HFFc6 (cell line): ENCODE measurements at places on chromosomes 13 and 19. TPM values are rescaled to one million over a fixed set of nuclear protein-coding genes. Genes with fewer than 3 reads are reported as not detected.

GRCh38 chr19:18751571-18751970 is 39.5 kb downstream of the COMP start:
- no peak for DNase-seq

DNA sequence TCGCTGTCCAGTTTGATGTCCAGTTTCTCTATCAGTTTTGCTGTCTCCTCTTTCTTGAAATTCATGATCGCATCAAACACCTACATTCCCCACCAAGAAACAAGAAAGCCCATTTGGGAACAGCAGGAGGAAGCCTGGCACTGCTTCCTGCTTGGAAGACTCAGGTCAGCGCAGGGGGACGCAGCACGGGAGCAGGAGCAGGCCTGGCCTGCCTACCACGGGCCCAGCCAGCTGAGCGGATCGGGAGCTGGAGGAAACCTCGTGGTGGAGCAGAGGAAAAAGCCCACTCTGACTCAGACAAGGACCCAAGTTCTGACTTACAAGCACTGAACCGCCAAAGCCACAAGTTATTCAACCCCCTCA is 3.9 kb downstream of the EEF2 start:
- DNase-seq = no peak

DNA sequence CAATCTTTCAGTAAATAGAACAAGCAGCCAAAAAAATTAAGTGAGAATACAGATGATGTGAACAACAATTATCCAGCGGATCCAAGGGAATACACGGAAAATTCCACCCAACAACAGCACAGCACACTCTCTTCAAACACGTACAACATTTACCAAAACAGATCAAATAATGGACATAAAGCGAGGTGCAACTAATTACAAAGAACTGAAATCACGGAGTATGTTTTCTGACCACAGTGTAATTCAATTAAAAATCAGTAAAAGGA is 26.2 kb downstream of the MIER2 start:
- DNase-seq = no peak

GRCh38 chr19:45497791-45498190 is 452 bp upstream of the PPM1N start:
- DNase-seq = no peak

DNA sequence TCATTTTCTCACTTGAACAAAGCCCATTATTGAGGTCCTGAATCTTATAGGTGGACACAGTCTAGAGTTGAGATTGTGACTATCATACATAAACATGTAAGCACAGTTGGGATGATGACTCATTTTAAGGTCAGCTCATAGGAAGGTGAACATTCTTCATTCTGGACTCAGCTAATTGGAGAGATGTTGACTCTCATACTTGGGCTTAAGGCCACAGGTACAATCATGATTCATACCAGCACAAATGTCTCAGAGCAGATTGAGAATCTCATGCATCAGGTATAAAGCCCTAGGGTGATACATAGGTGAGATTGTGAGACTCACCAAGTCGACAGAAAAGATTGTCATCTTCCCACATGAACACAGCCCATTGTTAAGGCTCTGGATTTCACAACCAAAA is 62.3 kb upstream of the ZNF724 start:
- peak; percentile 5 for DNase-seq

GRCh38 chr19:32387701-32388392 is 17.7 kb upstream of the DPY19L3 start:
- DNase-seq = peak; percentile 57

GRCh38 chr13:91313103-91313502 is 34.4 kb upstream of the MIR17HG start:
- peak; percentile 11 for DNase-seq

- DNase-seq = no peak
Observed at GRCh38 chr13:106425661-106426060, 109.8 kb downstream of the EFNB2 start.

DNA sequence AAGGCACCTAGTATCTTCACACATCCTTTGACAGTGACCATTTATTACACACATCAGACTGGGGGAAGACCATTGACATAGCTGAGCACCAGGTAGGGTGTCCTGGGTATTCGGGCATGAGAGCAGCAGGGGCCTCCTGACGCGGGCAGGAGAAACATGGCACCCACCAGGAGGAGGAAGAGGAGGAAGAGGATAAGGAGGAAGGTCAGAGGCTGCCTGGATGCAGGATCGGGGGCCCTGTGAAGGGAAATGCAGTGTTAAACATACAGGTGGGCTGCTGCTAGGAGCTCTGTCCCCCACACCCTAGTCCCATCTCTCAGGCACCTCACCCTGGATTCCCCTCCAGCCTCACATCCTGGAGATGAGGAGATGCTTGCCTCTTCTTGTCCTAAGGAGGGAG is 5.3 kb downstream of the SYNE4 start:
- DNase-seq = no peak

DNA sequence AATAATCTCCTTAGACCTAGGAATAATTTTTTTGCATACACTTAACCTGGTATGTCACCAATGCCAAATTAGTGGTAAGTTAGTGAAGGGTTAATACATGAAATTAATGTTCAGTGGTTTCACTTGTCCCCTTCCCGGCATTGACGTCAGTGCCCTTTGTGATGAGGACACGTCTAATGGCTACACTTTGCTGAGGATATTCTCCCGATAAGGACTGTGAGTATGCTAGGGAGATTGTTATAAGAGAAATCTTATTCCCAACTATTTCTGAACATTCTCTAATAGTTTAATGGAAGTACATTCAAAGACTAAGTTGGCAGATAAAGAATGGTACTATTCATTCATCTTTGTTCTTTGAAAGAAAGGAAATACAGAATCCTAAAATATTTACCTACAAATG is 102.4 kb downstream of the TNFRSF19 start:
- DNase-seq = no peak

DNA sequence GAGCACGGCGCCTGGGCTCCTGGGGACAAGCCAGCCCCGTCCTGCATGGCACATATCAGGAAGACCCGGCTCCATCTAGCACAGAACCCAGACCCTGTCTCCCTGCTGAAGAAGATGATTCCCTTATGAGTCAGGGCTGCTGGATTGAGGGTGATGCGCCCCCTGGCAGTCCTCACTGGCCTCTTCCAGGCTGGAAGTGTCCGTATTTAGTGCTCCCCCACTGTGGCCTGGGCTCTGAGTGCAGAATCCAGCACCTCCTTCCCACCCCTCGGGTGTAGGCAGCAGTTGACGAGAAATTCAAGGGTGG is 14.9 kb downstream of the COMP start:
- peak; percentile 65 for DNase-seq

- peak; percentile 67 for DNase-seq
Observed at GRCh38 chr19:4120559-4121272, 3.2 kb downstream of the MAP2K2 start.

- peak; percentile 4 for DNase-seq
Observed at GRCh38 chr13:98648686-98649085, 71.8 kb upstream of the STK24 start.

GRCh38 chr13:80237646-80238045 is 103.3 kb downstream of the SPRY2 start:
- DNase-seq = peak; percentile 72

GRCh38 chr13:48652851-48653471 is 768 bp upstream of the CYSLTR2 start:
- no peak for DNase-seq

GRCh38 chr19:12837225-12837624 is 1.1 kb upstream of the MAST1 start:
- no peak for DNase-seq

- peak; percentile 31 for DNase-seq
Observed at GRCh38 chr13:73416093-73416492, 357.3 kb downstream of the KLF5 start.

DNA sequence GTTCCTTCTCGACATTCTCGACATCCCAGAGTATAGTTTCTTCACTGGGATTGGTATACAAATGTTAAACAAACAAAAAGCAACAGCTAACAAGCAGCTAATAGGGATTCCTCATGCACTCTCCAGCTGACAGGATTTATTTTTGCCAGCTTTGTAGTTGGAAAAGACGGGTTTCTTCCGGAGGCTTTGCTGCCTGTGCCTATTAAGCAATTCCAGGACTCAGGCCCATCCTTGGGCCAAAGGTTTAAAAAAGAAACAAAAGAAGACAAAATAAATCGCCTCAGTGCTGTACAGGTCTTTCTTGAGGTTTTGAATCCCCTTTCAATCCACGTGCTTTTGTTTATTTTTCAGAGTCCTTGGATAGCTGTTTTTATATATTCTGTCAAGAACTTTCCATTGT is 1414.5 kb upstream of the PCDH9 start:
- DNase-seq = no peak

DNA sequence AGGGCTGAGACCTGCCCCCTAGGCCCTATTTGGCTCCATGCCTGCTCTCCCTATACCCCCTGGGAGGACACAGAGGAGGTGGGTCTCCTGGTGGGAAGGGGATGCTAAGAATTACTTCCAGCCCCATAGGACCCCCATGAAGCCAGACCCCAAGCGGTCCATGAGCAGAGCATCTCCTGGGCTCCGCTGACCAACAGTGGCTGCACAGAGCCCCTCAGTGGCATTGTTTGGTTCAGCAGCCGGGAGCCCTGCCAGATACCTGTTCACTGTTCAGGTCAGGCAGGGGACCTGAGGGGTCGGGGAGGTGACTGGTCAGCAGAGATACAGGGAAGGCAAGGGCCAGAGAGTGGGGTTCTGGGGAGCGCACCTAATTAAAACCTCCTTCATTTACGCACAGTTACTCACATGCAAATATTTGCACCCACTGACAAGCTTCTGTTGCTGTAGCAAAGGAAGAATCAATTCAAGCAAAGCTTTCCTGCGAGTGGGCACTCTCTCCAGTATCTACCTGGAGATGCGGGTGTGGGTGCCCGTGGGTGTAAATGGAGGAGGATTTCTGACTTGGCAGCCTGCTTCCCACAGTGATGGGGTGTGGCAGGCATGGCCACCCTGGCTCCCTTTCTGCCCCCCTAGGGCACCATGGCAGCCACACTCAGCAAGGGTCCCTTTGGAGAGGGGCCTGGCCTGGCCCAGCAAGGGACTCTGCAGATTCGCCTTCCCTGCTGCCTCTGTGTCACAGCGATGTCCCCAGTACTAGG is 83.5 kb downstream of the CHST8 start:
- no peak for DNase-seq

DNA sequence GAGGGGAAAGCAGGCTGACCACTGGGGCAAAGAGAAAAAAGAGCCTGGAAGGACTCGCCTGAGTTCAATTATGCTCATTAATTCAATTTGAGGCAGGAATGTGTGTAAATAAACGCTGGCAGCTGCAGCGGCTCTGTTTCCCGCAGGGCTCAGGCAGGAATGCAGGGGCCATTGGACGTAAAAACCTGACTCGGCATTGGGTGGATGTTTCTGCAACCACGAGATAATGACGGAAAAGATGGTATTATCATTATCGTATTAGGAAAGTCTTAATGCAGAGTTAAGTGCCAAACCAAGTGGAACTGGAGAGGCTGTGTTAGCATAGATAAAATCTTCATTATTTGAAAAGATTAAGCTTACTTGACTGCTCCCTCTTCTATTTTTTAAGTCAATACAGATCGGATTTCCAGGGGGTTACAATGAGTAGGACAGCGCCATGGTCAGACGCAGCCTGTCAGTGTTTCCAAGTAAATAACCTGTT is 169.8 kb downstream of the SHISA2 start:
- no peak for DNase-seq

DNA sequence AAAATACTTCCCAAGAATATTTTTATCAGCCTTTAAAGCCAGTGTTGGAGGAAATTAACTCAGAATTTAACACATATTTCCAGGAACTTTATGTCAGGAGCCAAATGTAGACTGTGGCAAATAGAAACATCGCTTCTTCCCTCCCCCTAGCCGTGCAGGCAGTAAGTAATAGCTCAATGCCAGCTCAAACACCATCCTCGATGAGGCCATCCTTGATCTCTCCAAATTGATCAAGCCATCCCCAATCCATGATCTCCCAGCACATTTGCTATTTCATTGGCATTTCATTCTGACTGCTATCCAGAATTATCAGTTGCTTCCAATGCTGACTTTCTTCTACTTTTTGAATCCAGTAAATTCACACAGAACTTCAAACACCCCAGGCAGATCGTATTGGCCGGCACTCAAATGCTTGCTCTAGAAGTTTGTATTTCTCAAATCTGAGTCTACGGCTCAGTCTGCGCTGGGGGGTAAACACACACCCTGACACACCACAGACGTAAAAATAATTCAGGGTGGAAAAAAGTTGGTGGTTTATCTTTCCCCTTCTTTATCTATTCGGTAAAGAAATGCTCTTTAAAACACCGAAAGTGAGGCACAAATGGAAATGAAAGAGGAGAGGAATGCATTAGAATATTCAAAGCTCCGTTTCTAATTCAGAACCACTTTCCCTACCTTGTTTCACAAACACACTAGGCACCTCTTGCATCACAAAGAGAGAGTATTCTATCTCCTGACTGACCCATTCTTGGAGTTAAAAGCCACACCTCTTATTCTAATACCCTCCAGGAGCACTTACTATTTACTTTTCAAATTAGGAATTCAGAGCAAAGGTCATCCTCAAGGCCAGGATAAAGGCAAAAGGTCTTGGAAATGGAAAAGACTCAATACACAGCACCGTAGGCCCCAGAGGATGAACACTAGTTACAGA is 991 bp downstream of the OBI1 start:
- DNase-seq = no peak

- no peak for DNase-seq
Observed at GRCh38 chr13:33341861-33342452, 56.4 kb upstream of the STARD13 start.

- DNase-seq = peak; percentile 46
Observed at GRCh38 chr13:19606152-19606551, 27.3 kb upstream of the MPHOSPH8 start.

- no peak for DNase-seq
Observed at GRCh38 chr13:97630725-97631124, 196.8 kb downstream of the RAP2A start.

DNA sequence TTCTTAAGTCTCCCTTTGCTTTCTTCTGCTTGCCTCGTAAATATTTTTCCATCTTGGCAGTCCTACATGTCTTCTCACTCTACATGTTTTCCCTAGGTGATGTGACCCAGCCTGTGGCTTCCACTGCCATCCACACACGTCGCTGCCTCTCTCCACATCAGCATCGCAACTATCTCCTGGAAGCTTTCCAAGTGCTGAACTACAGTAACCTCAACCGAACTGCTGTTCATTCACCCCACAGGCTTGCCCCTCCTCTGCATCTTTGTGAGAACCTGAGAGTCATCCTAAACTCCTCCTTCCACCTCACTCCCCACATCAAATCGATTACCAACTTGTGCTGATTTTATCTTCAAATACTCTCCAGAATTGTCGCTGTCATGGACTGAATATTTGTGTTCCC is 41.2 kb upstream of the USPL1 start:
- DNase-seq = peak; percentile 43

- no peak for DNase-seq
Observed at GRCh38 chr13:51370116-51370515, 30.6 kb downstream of the SERPINE3 start.

GRCh38 chr13:42189061-42189460 is 82.9 kb upstream of the AKAP11 start:
- DNase-seq = no peak

- no peak for DNase-seq
Observed at GRCh38 chr13:101919541-101920181, 467.2 kb downstream of the ITGBL1 start.

Gene PTGER1
- total RNA-seq = 0.58 to 4.6 TPM (median 3.8 TPM) in 3 replicates

Gene ZNF888
- 2.2 to 2.7 TPM (median 2.3 TPM) in 3 replicates for total RNA-seq

Gene ATXN8OS
- total RNA-seq = not detected in 3 replicates

Gene GJB6
- total RNA-seq = not detected in 3 replicates

Gene CDC37
- total RNA-seq = 244 to 272 TPM (median 245 TPM) in 3 replicates

Gene PEX11G
- total RNA-seq = 0.94 to 2.5 TPM (median 1.9 TPM) in 3 replicates

Gene PRX
- total RNA-seq = 1.1 and 1.4 TPM in 2 replicates

Gene FGF21
- total RNA-seq = not detected in 3 replicates

Gene ZNF726
- 0.96 to 3.5 TPM (median 2.3 TPM) in 3 replicates for total RNA-seq
